ENCODE measurements at places on chromosomes 3 and 15. TPM values are rescaled to one million over a fixed set of nuclear protein-coding genes. Genes with fewer than 3 reads are reported as not detected.

Gene NUDT16
- total RNA-seq, result 25.0 TPM

Gene CYP1A2
- not detected for total RNA-seq

Gene IL5RA
- total RNA-seq, result 1.0 TPM

DNA sequence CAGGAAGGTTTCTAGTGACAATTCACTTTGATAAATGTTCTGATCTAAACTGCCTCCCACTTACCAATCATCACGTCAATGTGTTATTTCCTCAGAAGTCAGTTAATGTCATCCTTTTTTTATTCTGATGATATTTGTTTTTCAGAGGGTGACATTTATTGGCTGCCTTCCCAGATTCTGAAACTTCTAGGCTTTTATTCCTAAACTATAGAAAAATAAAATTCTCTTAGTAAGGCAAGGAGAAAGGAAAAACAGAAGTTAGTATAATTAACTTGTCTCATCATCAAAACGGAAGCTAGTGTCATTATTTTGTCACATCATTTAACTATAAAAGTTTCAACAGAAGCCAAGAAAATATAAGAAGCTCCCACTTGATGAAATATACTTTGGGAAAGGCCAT lies 100.0 kb upstream of the C3orf80 start:
- DNase-seq, result no peak

GRCh38 chr3:57985176-57985983 lies 22.8 kb upstream of the FLNB start:
- DNase-seq, result no peak

Measured in Right ventricle myocardium superior (tissue), 1 donor.